ENCODE measurements at places on chromosomes 6 and 20. TPM values are rescaled to one million over a fixed set of nuclear protein-coding genes. Genes with fewer than 3 reads are reported as not detected.

Gene RPRD1B
- 37.4 TPM for total RNA-seq

Gene PRDM13
- not detected for total RNA-seq

Gene MUCL3
- total RNA-seq = not detected

Gene LRRC73
- 1.6 TPM for total RNA-seq

Gene LY6G6D
- total RNA-seq = not detected

Gene GTF3C6
- 93.9 TPM for total RNA-seq

DNA sequence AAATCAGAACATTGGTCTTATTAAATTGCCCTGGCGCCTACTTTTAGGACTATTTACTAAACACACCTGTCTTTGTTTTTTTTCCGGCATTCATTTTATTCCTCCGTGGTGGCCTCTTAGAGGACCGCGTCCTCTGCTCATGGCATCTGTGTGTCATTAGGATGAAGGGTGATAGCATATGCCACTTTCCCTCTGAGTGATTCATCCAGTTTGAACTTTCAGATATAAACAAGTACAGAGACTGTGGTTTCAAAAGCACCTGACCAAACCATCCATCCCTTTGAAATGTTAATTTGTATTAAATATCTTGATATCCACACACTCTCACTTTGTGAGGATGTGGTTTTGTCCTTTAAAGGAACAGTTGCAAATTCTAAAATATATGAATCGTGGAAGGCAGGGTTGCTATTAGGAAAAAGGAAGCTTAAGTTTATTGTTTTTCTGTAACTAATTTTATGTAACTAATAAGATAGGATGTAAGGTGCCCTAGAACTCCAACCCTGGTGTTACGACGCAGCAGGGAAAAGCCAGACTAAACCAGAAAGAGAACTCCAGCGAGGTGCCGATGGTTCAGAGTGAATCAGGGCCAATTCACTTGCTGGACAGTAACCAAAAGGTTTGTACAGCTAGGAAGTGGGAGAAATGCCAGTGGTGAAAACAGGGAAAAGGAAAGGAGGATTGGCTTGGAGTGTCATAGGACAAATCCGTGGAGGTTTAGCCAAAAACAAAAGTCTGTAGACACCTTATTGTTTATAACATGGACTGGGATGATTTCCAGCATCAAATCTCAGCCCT, 98.7 kb downstream of the SHLD1 start:
- H3K4me3 ChIP-seq = no peak overlapping the region
- no peak overlapping the region for H3K27ac ChIP-seq
- no peaks in the 10 kb centered on the region for H3K36me3 ChIP-seq
- no peaks in the 10 kb centered on the region for H3K27me3 ChIP-seq
- H3K4me1 ChIP-seq = peaks cover 23% of the 10 kb centered on the region

DNA sequence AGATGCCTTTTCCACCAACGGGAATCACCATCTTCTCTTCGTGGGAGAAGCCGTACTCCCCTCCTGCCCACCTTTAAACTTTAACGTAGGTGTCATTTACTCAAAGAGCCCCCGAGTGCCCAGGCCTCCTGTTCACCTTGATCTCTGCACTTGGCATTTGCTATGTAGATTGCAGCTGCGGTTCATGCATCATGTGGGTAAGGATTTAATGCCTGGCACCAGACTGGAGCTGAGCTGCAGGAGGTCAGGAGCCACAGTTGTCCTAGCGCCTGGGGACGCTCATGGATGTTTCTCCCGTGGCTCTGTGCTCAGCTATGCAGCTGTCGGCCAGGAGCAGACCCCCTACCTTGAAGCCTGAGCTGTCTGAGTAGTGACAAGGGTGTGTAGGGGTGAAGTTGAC, 133.7 kb downstream of the CDH4 start:
- no peak overlapping the region for H3K4me3 ChIP-seq
- no peak overlapping the region for H3K27ac ChIP-seq
- H3K4me1 ChIP-seq = peaks cover 7% of the 10 kb centered on the region
- H3K36me3 ChIP-seq = no peaks in the 10 kb centered on the region

DNA sequence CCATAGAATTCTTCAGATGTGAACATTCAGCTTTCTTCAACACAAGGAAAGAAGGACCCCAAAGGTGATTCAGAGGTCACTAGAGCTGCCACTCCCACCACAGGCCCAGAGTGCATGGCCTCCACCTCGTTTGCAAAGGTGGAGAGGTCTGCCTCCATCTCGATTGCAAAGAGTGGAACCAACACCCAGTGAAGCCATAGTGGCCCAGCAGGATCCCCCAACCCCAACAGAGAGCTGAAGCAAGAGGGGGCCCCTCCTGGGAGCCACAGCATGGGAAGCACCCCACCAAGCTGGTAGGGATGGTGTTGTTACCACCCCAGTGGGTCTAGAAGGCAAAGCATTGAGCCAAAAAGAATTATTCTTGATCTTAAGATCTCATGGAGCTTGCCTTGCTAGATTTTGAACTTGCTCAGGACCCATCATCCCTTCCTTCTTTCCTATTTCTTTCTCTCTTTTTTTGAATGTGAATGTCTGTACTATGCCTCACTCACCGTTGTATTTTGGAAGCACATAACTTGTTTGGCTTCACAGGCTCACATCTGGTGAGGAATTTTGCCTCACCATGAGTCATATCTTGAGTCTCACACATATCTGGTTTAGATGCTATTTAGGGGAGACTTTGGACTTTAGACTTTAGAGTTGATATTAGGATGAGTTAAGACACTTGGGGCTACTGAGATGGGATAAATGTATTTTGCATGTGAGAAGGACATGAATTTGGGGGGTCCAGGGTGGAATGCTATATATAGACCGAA, 119.2 kb downstream of the ANKRD60 start:
- peaks cover 13% of the 10 kb centered on the region for H3K27me3 ChIP-seq
- no peak overlapping the region for H3K4me3 ChIP-seq
- no peaks in the 10 kb centered on the region for H3K4me1 ChIP-seq

DNA sequence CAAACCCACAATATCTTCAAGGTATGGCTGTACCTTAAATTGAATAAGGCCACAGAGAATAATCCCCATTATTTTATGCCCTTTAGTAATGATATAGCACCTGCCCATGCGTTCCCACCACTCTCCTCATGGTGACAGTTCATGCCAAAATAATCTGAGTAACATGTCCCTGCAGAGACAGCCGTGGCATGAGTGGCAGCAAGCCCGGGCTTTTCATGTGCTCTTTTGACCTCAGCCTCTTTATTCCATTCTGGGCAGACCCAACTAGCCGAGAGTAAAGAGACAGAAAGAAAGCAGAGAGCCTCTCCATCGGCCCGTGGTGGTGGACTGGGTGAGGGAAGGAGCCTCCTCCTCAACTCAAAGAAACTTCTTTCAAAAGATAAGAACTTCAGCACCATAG, 19.9 kb upstream of the POPDC3 start:
- H3K27me3 ChIP-seq = no peaks in the 10 kb centered on the region
- no peaks in the 10 kb centered on the region for H3K36me3 ChIP-seq
- no peak overlapping the region for H3K4me3 ChIP-seq
- peaks cover 4% of the 10 kb centered on the region for H3K4me1 ChIP-seq

DNA sequence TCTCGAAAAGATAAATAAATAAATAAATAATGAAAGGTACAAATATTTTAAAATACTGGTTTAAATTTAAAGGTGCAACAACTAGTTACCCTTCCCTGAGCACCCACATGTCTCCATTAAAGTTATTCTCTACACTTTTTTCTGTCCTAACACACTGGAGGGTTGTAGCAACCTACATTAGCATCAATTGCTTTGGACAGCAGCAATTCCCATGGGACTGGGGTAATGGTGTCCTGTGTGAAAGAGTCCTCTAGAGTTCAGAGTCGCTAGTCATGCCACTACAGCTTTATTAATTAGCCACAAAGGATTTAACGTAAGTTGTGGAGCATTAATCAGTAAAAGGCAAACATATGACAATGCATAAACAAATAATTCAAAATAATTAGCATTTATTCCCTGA, 14.1 kb upstream of the CD24 start:
- no peaks in the 10 kb centered on the region for H3K4me1 ChIP-seq
- no peak overlapping the region for H3K4me3 ChIP-seq
- no peak for DNase-seq

DNA sequence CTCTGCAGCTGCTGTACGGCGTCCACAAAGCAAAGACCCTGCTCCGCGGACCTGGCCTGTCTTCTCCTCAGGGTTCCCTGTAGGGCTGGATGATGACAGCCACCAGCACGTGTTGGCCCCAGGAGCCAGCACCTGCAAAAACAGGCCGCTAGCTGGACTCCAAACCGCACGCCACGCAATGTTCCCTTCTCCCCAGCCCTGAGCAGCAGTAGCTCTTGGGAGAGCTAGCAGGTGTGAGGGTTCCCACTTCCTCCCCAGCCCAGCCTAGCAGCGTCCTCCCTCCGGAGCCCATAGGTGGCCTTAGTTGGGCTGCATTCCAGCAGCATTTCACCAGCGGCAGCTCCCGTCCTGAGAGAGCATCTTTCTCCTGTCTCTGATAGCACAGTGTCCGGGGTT, 42.3 kb downstream of the DACT2 start:
- H3K27me3 ChIP-seq = peaks cover 4% of the 10 kb centered on the region
- no peaks in the 10 kb centered on the region for H3K36me3 ChIP-seq
- no peak overlapping the region for H3K27ac ChIP-seq
- H3K4me3 ChIP-seq = no peak overlapping the region

GRCh38 chr6:7256785-7257184, 56.2 kb downstream of the SSR1 start:
- no peak overlapping the region for H3K27ac ChIP-seq
- peaks cover 9% of the 10 kb centered on the region for H3K27me3 ChIP-seq
- no peak overlapping the region for H3K4me3 ChIP-seq
- peaks cover 23% of the 10 kb centered on the region for H3K4me1 ChIP-seq
- no peak for DNase-seq

DNA sequence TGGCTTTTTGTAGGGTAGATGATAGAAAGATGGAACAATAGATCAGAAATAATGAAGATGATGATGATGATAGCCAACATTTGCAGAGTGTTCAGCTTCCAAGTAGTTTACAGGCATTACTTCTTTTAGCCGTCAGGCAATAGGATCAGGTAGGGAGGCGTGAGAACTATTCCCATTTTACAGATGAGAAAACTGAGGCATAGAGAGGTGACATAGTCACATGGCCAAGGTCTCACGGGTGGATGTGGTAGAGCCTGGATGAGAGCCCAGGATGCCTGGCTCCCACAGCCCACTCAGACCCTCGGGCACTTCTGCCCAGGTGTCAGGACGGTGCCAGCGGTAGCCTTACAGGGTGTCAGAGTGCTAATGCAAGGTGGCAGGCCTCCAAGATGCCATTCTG, 26.0 kb upstream of the TM9SF4 start:
- H3K27me3 ChIP-seq = peaks cover 46% of the 10 kb centered on the region
- no peak for DNase-seq
- no peak overlapping the region for H3K27ac ChIP-seq

DNA sequence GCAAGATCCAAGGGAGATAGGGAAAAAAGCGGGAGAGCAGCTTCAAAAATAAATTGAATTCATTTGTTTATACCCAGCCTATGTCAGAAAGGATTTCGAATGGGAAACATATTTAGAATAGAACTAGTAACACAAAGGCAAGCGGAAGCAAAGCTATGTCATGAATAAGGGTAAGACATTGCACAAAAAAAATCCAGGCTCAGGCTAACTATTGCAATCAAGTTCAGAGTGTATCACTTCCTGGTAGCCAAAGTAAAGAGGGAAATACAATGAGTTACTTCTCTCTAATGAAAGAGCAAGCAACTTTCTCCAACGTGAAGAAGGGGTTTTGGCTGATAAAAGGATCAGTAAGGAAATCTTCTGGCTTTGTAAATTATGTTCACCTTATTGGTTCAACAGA, 212.8 kb downstream of the ZMYND8 start:
- DNase-seq = no peak
- no peak overlapping the region for H3K4me3 ChIP-seq
- H3K4me1 ChIP-seq = peaks cover 12% of the 10 kb centered on the region
- H3K36me3 ChIP-seq = no peaks in the 10 kb centered on the region

- DNase-seq = no peak
- H3K27me3 ChIP-seq = no peaks in the 10 kb centered on the region
- H3K4me1 ChIP-seq = no peaks in the 10 kb centered on the region
- H3K4me3 ChIP-seq = no peak overlapping the region
- peaks cover 3% of the 10 kb centered on the region for H3K36me3 ChIP-seq
These were observed 82.7 kb downstream of the LPA start for GRCh38 chr6:160581406-160581805.

DNA sequence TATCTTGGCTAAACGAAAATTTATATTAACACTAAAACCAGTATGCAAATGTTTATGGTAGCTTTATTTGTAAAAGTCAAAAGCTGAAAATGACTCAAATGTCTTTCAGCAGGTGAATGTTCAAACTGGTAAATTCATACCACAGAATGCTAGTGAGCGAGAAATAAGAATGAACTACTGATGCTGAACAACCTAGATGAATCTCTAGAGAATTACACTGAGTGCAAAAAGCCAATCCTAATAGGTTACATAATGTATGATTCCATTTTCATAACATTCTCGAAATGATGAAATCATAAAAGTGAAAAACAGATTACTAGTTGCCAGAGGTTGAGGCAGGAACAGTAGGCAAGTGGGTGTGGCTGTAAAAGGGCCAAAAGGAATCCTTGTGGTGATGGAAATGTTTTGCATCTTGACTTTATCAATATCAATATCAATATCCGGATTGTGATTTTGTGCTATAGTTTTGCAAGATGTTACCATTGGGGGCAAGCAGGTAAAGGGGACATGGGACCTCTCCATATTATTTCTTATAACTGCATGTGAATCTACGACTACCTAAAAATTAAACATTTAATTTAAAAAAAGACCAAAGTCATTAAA, 26.1 kb downstream of the ZNF311 start:
- peaks cover 3% of the 10 kb centered on the region for H3K27me3 ChIP-seq
- H3K4me3 ChIP-seq = no peak overlapping the region
- no peak for DNase-seq
- peaks cover 37% of the 10 kb centered on the region for H3K4me1 ChIP-seq

DNA sequence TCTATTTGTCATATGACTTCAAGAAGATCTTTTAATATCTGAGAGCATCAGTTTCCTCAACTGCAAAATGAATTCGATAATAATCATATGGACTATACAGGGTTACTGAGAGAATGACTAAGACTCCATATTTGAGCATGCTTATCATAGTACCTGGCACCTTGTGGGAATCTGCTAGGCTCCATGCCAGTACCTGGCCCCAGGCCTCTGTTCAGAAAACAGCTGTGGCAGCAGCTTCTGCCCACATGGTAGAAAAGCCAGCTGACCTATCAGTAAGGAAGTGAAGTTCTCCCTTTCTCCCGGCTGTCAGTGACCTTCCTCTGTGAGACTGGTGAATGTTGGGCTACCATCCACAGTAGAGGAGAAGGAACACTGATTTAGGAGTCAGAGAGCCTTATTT, 574.9 kb upstream of the CHD6 start:
- peaks cover 4% of the 10 kb centered on the region for H3K36me3 ChIP-seq
- no peak overlapping the region for H3K4me3 ChIP-seq
- H3K27ac ChIP-seq = no peak overlapping the region
- DNase-seq = no peak
- H3K4me1 ChIP-seq = peaks cover 7% of the 10 kb centered on the region

DNA sequence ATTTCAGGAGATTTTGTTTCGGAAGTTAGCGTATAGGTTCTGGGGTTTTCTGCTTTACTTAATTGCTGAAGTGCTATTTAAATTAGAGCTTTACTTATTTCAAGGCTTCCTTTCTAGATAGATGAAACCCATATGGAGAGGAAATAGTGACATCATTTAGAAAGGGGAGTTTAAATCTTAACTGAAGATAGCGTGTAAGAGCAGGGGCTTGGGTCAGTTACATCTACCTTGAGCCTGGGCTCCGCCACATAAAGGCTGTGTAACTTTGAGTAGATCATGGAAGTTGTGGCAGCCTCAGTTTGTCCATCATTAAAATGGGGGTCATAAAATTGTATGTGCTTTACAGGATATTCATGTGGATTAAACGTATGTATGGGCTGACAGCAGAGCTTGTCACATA, 4.7 kb downstream of the CDS2 start:
- H3K4me1 ChIP-seq = peaks cover 15% of the 10 kb centered on the region
- H3K27me3 ChIP-seq = no peaks in the 10 kb centered on the region
- peak overlapping the region; percentile 77 for H3K27ac ChIP-seq
- DNase-seq = no peak
- peaks cover 1% of the 10 kb centered on the region for H3K36me3 ChIP-seq
- H3K4me3 ChIP-seq = no peak overlapping the region
